H7 (cell line): ENCODE measurements at places on chromosomes 3 and 15.

DNA sequence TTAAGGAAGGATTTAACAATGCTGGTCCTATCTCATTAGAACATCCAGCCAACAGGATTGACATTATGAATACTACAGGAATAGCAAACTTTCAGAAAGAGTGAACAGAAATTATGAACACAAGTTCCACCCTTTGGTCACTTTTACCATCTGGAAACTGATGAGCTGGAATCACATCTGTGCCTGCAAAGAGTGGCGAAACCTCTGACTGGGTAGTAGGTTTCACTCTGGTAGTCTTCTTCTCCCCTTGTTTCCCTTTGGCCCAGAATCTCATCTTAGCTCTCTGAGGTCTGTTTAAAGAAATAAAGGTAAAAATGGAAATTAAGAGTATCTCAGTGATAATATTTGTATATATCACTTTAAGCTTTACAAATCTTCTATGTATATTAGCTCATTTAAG, 73.1 kb downstream of the NR2E3 start:
- no peak for DNase-seq

DNA sequence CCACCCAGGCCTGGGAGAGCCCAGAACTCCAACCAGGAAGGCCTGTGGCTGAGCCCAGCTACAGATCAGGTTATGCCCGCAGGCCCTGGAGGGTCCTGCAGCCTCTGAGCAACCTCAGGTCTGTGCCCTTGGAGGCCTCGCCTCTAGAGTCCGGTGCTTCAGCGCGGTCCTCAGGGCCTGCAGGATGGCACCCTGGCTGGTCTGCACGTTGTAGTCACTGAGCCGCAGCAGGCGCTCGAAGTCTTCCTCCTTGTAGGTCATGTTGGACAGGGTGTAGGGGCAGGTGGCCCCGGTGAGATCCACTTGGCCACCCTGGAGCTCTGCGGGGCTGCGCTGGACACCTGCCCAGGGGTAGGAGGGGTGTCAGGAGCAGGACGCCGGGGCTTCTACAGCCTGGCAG, 25.8 kb downstream of the PLA2G4D start:
- peak; percentile 43 for DNase-seq

- DNase-seq = no peak
Observed at GRCh38 chr15:66291816-66292570, 1.4 kb upstream of the DIS3L start.

- no peak for DNase-seq
Observed at GRCh38 chr15:96336596-96337364, 6.3 kb downstream of the NR2F2 start.

- DNase-seq = no peak
Observed at GRCh38 chr3:23067116-23067515, 136.0 kb upstream of the UBE2E2 start.

DNA sequence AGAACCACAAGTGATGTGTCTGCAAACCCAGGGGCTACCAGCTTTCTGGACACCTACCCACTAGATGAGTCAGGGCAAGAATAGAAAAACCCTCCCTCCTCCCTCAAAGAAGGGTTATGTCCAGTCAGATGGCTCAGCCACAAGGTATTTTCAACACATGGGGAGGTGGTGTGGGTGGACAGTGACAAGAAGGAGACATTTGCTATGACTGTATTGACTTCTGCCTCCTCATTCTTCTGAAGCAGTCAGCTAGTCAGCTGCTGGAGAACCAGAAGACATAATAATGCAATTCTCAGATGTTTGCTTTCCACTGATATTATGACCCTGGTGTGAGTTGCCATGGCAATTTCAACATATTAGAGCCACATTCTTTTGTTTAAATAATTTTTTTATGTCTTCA, 66.7 kb upstream of the GOLGA8B start:
- DNase-seq = no peak

DNA sequence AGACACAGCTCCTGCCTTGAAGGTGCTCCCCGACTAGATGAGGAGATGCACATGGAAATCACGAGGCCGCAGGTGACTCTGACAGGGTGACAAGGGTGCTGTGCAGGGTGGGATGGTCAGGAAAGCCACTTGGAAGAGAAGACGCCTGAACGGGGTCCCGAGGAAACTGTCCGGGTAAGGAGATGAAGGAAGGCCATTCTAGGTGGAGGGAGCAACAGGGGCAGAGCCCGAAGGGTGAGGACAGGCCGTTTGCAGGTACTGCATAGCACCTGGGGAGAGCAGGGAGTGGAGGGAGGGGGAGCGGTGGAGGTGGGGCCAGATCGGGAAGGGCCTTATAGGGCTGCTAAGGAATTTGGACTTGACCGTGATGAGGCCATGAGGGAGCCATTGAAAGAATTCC, 105.6 kb upstream of the DLG1 start:
- peak; percentile 38 for DNase-seq

DNA sequence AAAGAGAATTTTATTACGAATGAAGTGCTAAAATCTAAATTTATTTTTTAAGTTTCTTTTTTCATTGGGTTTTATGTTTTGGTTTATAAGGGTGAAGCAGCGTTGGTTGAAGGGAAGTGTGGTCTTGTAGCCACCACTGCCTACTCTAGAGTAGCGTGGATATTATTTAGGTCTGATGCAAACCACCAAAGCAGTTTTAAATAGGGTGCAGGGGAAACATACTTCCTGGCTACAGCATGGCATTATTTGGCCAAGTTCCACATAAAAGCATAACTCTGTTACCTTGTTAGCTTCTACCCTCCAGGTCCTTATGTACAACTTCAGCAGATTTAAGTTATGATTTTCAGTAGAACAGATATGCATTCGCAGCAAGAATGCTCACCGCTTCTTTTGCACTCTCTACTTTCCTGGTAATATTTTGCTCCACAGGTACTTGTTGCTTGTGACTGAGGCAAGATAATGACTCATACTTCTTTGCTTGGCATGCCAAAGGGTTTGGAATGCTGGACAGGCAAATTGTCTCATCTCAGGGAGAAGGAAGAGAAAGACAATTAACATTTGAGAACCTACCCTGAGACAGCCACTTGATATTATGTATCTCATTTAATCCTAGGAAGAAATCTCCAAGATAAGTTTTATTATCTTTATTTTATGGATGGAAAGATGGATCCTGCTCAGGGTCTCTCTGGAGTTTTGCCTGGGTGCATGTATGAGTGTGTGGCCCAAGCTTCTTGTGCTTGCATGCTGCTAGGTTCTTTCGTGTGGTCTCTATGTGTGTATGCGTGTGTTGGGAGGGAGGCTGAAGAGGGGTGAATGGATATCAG, 5.4 kb downstream of the TGFBR2 start:
- DNase-seq = no peak

DNA sequence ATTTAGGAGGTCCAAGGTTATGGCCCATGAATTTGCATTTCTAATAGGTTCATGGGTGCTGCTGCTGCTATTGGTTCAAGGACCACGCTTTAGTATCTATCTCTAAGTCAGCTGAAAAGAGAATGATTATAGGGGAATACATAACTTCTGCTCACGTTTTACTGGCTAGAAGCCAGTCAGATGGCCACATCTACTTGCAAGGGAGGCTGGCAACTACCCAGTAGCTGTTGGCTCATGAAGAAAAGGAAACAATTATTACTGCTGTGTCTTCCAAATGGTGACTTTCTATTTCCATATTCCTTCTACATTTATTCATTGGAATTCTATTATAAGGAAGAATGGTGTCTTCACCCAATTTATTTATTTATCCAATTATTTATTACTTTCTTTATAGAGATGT, 54.2 kb downstream of the SLC25A36 start:
- no peak for DNase-seq

- DNase-seq = no peak
Observed at GRCh38 chr3:139024968-139025367, 4.2 kb upstream of the PRR23B start.

DNA sequence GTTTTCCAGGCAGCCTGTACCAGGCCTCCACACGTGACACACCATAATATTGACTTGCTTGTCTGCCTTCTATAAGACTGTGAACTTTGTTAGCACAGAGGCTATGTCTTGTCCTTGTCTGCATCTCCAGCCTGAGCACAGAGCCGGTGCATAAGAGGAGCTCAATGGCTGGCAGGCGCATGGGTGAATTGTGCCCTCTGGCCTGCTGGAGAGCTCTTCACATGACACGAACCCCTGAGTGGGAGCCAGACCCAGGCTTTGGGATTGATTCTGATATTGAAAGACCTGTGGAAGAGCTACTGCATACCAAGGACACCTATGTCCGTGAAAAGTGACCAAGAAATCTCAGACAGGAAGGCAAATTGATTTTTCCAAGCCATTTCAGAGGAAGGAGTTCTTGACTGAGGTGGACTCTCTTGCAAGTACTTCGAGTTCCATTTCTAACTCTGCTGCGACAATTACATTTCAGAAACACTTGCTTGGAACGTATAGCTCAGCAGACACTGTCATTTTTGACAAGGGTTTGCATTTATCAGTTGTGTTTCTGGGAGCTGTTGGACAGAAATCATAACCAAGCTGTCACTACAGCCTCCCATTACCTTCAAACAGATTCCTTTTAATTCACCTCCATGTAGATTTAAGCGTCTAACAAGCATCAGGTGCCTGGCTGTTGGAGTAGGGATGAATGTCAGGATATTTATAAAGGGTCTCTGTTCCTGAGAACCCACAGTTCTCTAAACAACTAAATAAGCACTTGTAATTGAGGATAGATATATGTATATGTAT, 281.3 kb downstream of the WDR72 start:
- no peak for DNase-seq

GRCh38 chr3:129312021-129312639, 33.5 kb downstream of the HMCES start:
- no peak for DNase-seq

- DNase-seq = no peak
Observed at GRCh38 chr3:123337226-123337625, 111.7 kb downstream of the ADCY5 start.

GRCh38 chr3:127438951-127439350, 151.1 kb upstream of the PRR20G start:
- DNase-seq = no peak

GRCh38 chr3:117019082-117019713, 309.6 kb downstream of the TUSC7 start:
- peak; percentile 41 for DNase-seq

GRCh38 chr15:69232765-69233164, 65.9 kb upstream of the PAQR5 start:
- DNase-seq = no peak

GRCh38 chr15:101568821-101569555, 79.5 kb upstream of the PCSK6 start:
- DNase-seq = no peak

DNA sequence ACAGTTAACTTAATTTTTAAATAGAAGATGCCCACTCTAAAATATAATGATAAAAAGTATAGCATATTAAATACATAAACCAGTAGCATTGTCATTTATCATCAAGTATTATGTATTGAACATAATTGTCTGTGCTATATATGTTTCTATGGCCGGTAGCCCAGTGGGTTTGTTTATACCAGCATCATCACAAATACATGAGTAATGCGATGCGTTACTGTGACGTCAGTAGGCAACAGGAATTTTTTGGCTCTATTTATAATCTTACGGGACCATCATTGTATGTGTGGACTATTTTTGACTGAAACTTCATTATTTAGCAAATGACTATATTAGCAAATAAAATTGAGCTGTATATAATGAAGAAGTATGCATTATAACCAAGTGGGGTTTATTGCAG, 82.1 kb downstream of the FLNB start:
- DNase-seq = no peak

DNA sequence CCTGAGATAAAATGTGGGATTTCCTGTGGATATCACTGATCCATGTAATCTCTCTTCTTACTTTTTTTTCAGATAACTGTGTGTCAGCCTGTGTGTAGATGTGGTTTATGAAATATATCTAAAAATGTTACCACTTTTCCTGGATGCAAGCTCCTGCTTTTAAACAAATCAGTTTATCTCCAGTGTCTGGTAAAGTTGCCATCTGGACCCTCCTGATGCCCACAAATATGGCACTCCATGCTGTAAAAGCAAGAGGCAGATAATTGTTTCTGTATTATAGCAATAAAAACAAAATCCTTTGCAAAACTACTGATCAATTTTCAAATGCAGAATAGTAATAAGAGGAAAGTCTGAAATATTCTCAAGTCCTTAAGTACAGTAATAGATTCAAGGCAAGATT, 7.6 kb upstream of the DCLK3 start:
- DNase-seq = no peak

DNA sequence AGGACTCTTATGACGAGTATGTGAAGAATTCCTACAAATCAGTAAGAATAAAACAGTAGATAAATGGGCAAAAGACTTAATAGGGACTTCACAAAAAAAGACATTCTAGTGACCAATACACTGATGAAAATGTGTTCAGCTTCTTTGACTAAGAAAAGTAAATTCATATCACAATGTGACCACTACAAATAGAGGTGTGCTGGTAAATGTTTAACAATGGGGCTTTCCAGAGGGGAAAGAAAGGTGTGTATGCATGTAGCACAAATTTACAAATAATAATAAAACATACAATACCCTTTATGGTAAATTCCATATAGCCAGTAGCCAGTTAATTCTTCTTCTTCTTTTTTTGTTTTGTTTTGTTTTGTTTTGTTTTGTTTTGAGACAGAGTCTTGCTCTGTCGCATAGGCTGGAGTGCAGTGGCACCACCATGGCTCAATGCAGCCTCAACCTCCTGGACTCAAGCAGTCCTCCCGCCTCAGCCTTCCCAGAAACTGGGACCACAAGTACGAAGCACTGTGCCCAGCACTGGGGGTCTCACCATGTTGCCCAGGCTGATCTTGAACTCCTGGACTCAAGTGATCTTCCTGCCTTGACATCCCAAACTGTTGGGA, 17.5 kb upstream of the NMD3 start:
- DNase-seq = no peak

DNA sequence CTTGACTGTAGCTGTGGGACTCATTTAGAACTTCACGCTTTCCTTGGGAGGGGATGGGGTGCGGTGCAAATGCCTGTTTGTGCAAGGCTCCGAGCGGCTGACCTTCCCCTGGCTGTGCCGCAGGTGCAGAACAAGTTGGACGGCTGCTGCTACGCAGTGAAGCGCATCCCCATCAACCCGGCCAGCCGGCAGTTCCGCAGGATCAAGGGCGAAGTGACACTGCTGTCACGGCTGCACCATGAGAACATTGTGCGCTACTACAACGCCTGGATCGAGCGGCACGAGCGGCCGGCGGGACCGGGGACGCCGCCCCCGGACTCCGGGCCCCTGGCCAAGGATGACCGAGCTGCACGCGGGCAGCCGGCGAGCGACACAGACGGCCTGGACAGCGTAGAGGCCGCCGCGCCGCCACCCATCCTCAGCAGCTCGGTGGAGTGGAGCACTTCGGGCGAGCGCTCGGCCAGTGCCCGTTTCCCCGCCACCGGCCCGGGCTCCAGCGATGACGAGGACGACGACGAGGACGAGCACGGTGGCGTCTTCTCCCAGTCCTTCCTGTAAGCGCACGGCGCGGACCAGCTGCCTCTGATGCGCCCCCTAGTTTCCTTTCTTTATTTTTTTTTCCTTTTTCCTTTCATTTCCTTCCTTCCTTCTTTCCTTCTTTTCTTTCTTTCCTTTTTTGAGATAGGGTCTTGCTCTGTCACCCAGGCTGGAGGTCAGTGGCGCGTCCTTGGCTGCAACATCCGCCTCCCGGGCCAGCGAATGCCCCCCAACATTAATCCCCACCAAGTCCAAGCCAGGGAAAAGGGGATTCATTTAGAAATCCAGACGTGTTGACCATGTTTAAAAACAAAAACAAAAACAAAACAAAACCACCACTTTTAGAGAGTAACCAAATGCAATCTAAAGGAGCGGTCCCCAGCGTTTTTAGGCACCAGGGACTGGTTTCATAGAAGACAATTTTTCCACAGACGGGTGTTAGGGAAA, 42.7 kb downstream of the EIF2AK4 start:
- DNase-seq = peak; percentile 74

GRCh38 chr15:95937128-95937528, 393.4 kb upstream of the NR2F2 start:
- DNase-seq = no peak

GRCh38 chr15:68051109-68051508, 3.0 kb upstream of the PIAS1 start:
- no peak for DNase-seq
